ENCODE measurements at places on chromosomes 3 and 15.

DNA sequence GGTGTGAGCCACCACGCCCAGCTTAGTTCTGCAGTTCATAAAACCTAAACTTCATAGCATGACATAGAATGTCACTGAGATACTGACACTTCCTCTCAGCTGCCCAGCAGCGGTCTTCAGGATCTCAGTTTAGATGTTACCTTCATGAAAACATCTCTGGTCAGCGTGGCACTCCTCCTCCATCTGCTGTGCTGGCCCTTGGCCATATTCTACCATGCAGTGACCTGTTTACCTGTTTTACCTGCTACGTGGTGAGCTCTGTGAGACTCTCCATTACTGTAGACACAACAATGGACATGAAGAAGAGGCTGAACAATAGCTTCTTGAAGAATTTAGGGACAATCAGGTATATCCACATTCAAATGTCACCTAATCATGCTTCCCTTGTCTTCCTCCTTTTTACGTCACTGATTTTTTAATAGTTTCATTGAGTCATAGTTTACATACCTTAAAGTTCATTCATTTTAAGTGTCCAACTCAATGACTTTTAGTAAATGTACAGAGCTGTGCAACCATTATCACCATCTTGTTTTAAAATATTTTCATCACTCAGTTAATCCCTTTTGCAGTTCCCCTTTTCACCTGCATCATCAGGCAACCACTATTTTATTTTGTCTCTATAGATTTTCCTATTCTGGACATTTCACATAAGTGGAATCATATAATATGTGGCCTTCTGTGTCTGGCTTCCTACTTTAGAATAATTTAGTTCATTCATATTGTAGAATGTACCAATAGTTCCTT is 32.2 kb upstream of the PTPN23 start:
- DNase-seq: no peak

DNA sequence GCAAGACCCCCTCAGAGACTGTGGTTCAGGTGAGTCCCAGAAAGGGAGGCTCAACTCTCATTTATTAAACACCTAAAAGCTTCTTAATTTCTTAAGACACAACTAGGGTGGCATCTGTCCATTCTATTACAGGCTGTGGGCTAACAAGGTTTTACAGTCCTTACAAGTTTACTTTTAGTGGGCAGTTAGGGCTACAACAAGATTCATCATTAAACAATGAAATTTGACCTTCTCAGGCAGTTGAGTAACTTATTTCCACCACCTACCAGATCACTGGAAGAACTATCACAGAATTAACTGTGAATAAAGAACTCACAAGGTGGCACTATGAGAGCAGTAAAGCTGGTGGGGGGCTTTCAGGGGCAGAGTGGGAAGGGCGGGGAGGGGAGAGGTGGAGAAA is 132.6 kb downstream of the PLD1 start:
- DNase-seq: no peak

DNA sequence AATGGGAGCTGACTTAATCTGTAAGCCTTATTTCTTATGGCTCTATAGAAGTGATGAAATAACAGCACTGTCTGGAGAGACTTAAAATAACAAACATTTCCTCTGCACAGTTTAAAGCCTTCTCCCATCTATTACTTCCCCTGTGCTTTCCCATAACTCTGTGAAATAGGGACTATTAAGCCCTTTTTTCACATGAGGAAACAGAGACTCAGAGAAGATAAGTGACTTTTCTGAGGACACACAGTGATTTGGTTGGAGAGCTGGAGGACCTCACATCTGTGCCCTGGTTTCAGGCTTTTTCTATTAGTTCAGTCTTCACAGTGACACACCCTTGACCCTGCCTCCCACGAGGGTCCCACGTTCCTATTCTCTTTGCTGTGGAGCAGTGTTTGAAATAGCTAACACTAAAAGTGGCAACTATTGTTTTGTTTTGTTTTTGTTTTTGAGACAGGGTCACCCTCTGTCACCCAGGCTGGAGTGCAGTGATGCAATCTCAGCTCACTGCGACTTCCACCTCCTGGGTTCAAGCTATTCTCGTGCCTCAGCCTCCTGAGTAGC is 82.9 kb downstream of the ST6GAL1 start:
- no peak for DNase-seq

DNA sequence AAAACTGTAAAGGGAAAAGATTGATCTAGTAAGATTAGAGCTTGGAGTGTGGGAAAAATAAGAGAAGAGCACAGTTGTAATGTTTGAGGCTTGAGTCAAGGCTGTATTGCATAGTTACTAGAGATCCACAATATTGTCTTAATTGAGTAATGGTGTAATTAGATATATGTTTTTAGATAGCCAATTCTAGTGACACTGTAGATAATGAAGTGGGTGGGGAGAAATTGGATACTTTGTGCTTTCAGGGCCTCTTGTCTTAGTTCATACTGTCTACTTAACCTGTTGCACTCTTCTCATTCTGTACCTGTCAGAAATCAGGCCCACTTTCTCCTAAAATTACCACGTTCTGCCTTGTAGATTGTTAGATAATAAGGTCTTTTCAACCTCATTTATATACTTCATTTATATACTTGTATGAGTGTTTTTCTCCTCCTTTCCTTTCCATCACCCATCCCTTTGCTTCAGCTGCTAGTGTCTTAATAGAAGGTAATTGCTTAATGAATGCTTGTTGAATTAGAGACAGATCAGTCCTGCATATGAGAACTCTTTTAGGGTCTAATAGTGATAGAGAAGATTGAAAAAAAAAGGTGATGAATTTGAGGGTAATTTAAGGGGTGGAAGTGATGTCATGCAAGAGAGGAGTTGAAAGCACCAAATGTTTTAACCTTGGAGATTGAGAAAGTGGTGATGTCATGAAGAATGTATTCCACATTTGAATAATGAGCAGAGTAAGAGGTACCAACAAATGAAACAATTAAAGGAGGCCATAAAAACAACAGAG is 32.0 kb downstream of the PIK3CA start:
- DNase-seq: no peak

DNA sequence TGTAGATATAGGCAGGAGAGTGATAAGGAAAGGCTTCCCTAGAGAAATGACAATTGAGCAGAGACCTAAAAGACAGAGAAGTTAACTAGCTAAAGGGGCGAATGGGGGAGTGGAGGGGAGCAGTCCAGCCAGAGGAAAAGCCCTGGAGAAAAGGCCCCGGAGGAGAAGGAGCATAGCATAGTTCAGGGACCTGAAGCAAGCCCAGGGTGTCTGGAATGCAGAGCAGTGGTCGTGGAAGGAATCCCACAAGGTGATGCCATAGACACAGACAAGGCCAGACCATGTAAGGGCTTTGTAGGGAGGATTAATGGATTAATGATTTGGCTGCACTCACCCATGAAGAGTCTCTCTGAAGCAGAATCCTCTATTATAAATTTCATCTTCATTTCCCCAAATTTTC is 45.8 kb upstream of the LRRN1 start:
- DNase-seq: no peak

DNA sequence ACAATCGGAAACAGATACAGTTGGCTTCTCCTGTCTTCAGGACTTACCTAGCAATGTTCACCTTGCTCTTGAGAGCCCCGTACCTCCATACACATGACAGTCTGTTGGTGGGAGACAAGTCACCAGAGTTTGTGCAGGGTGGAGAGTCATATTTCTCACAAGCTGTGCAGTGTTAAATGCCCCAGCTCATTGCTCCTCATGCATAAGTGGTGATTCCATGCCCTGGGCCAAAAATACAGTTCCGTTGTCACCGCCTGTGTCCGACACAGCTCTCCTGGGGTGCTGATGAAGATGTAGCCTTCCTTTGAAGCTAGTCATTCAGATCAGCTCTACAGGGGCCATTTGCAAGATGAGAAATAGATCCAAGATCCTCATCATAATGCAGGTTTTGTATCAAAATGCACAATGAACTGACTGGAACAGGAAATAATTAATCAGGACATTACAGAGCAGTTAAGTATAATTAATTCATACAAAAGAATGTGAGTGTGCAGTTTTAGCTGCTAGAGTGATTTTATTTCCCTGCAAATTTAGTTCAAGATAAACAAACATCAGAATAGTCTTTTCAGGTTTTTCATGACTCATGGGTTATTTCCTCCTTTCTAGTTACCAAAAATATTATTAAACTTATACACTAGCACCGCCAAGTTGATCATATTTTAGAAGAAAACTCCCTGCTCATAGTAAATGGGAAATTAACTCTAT is 66.5 kb downstream of the CD47 start:
- DNase-seq: no peak

DNA sequence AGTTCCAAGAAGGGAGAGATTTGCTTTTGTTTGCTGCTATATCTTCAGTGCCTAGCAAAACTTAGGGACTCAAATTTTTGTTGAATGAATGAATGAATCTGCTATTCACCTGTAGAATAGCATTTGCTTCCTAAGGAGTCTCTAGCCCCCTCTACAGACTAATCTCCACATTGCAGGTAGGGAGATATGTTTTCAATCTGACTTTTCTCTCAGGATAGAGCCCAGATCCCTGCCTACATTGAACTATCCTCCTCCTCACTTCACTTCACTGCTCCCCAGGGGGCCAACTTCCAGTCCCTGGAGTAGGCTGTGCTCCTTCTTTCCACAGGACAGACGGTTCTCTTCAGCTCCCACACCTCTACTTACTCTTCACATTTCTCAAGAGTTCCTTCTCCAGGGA is 81.9 kb upstream of the PTX3 start:
- DNase-seq: no peak

DNA sequence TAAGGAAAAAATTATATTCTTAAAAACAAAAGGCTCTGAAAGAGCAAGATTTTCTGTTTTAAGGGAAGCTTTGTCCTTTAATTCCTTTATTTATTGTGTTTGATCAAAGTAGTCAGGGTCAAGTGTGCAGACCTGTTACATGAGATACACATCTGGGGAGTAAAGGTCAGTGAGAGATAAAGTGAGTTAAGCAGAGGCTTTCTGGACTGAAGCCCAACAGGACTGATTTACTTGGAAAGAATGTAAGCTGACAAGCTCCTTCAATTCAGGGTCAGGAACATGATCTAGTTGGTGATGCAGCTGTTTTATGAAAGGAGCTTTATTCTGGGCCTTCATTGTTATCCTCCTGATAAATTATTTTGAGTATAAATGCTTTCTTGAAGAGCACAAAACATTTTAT is 20.7 kb upstream of the OTOL1 start:
- DNase-seq: no peak

Measured in stimulated activated CD4-positive, alpha-beta T cell treated with anti-CD3 and anti-CD28 coated beads, Interleukin-1b, Interleukin-23, amount 100 ng/mL, for 1 hour (primary cell).